ENCODE measurements at places on chromosomes 1 and 21.

- no peak for DNase-seq
These were observed 50.6 kb upstream of the CNTN2 start for GRCh38 chr1:204992201-204992997.

DNA sequence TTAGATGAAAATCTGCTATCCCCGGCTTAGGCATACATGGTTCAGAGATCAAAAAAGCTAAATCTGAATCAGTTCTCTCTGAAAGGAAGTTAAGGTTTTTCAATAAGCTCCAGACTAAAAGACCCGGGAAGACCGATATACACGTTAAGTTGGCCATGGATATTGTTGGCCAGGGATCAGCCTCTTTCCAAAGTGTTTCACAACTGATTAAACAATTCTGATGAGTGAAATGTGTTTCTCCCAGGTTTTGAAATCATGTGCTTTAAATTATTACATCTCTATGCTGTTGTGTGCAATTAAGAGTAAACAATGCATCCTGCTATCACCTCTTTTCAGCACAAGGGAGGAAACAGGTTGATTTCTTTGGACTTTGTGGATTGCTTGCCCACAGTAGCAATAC, 23.7 kb upstream of the GNG12 start:
- DNase-seq = no peak

DNA sequence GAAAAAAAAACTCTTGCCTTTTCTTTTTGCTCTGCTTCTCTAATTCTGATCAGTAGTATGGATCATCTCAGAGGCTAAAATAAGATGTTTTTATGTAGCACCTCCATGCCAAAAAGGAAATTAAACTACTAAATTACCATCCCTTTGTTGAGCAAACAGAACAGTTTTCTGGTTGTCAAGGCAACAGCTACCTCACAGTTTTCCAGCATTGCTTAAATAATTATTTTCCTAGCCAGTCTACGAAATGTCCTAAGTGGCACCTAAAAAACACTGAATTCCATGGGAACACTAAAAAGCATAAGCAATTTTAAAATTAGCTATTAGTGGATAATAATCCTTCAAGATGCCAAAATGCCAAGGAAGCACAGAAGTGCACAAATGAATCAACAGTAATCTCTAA, 61.7 kb downstream of the ARID4B start:
- peak; percentile 33 for DNase-seq

DNA sequence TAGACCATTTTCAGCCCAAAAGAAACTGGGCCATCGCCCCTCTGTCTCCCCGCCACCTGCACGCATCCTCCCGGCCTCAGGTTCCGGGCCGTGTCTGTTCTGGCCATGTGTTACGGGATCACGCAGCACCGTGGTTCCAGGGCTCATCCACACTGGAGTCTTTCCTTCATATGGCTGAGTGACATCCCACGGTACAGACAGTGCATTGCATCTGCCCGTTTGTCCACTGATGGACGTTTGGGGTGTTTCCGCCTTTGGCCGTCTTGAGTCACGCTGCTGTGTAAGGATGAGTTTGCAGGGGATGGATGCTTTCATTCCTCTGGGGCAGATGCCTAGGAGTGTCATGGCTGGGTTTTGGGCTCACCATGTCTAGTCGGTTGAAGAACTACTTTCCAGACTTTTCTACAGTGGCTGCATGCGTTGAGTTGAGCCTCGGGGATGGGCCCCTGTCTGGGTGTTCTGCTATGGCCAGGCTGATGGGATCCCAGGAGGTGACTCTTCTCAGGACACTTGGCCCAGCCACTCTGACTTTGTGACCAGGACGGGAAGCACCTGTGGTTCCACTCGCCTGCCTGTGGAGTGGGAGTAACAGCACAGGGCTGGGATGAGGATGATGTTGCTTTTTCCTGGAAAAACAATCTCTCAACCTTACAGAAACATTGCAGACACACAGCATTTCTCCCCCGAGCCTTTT, 16.8 kb downstream of the RRP1 start:
- no peak for DNase-seq

GRCh38 chr21:34031835-34032370, 41.5 kb upstream of the MRPS6 start:
- DNase-seq = no peak

- no peak for DNase-seq
These were observed 384.6 kb downstream of the RRAGC start for GRCh38 chr1:38474738-38475623.

- no peak for DNase-seq
These were observed 337.0 kb upstream of the NR5A2 start for GRCh38 chr1:199690496-199690895.

DNA sequence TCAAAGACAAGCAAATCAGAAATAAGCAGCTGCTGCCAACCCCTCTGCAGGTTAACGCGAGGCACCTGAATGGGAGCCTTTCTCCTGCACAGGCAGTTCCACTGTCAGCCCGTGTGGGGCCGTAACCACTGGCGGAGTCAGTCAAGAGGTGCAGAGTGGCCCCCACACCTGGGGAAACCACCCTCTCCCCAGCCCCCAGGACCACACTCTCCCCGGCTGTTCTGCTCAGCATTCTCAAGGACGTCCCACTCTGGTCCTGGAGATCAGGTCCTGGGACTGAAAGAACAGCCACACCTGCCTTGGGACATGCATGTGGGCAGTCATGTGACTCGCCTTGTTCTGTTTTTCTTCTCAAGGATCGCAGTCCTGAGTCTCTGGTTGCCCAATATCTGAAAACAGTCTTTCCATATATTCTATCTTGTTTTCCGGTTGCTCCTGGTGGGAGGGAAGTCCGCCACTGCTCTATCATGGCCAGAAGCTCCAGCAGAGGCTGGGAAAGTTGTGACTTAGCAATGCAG, 252.5 kb downstream of the PTPRU start:
- DNase-seq = no peak

DNA sequence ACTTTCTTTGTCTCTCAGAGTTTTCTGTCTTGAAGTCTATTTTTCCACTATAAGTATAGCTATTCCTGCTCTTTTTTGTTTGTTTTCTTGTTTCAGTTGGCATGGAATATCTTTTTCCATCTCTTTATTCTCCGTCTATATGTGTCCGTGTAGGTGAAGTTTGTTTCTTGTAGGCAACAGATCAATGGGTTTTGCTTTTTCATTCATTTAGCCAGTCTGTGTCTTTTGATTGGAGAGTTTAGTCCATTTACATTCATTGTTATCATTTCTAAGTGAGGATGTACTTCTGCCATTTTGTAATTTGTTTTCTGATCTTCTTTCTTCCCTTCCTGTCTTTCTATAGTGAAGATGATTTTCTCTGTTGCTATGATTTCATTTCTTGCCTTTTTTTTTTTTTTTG, 132.5 kb upstream of the GPR52 start:
- DNase-seq = no peak

DNA sequence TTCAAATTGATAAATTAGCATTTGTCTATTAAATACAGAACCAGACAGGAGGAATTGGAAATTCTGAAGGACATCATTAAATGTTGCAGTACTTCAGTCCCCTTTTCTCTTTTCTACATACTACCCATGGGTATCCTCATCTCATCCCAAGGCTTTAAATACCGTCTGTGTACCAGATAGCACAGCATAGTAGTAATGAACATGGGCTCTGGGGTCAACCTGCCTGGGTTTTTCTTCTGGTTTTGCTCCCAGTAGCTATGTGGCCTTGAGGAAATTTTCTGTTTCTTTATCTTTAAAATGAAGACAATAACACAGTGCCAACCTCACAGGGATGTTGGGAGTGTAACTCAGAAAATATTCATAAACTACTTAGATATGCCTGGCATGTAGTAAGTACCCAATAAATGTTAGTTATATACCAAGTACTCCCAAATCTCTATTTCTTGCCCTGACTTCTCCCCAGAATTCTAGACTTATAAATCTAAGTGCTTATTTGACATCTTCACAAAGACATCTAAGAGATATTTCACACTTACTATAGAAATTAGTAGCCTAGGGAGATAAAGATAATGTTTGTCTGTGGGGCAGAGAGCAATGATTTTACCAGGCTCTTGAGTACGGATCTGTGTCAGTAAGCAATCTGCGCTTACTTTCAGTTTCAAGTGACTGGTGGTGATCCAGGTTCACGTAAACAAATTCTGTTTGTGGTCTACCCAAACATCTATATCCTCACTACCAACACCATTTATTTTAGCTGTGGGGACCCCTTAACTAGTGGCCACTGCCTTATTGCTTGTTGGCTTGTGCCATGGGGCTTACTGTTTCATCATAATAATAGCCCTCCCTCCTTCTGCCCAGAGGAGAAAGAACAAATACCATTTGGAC, 37.3 kb downstream of the VANGL2 start:
- peak; percentile 46 for DNase-seq

- no peak for DNase-seq
These were observed 95.1 kb upstream of the OLIG2 start for GRCh38 chr21:32930673-32931072.

GRCh38 chr1:83508485-83509151, 490.3 kb downstream of the TTLL7 start:
- DNase-seq = no peak

GRCh38 chr1:26607186-26607585, 77.6 kb downstream of the RPS6KA1 start:
- no peak for DNase-seq

DNA sequence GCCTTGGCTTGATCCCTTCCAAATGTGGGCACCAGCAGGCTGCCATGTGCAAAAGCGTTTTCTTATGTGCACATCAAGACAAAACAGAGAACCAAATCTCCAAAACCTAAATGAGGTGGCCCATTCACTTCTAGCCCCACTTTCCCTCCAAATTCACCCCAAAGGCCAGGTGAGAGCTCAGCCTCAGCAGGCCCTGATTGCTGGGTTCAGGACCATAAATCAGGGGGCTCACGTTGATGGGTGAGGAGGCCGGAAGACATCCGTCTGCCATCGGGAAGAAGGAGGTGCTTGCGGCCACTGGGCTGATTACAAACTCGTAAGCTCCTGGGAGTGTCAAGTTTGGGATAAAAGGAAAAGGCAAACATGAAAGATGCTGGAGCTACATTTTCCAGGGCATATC, 86.7 kb upstream of the CLDN14 start:
- DNase-seq = no peak

GRCh38 chr21:38363693-38364092, 106.9 kb downstream of the KCNJ15 start:
- no peak for DNase-seq

- peak; percentile 74 for DNase-seq
These were observed 685 bp downstream of the UBAP2L start for GRCh38 chr1:154221278-154222001.

DNA sequence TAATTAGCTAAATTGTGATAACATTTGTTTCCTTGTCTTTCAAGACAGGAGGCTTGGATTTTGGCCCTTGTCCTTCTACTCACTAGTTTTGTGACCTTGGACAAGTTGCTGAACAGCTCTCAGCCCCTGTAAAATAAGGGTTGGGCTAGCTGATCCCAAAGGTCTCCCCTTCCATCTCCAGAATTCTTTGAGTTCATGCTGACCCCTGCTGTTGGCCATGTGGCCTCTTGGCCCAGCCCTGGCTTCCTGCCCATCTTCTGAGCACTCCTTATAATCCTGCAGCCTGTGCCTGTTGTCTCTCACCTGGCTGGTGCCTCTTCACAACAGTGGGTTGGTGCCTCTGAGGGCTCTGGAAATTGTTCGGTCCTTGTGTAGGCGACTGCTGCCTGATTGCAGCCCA, 10.1 kb downstream of the PTGFRN start:
- DNase-seq = peak; percentile 31

DNA sequence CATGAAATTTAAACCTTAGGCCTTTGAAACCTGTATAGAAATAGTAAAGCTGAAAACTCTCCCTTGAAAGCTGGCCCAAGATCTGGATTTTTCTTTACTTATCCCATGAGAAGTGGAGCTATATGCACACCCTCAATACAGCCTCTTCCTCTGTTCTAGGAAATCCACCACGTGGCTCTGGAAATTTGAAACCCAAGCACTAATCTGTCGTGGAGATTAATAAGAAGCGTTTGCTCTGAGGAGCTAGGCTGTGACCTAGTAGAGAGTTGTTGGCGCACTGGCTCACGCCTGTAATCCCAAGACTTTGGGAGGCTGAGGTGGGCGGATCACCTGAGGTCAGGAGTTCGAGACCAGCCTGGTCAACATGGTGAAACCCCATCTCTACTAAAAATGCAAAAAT, 291.3 kb upstream of the PLXNA2 start:
- no peak for DNase-seq

DNA sequence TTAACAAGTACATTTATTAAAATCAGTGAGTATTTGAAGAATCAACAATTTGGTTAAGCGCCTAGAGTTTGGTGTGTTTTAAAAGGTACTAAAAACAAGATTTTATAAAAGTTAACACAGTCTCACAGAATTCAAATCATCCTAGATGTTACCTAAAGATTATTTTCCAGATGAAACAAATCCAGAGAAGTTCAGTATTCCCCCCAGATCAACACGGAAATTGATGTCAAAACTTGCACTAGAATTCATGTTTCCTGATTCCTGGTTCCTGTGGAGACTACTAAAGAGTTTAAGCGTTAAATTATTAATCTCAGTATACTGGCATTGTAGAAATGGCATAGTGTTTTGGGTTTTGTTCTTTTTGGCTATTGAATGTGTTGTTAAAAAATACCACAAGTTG, 1.4 kb downstream of the PTBP2 start:
- no peak for DNase-seq

GRCh38 chr1:233867028-233867427, 37.4 kb upstream of the SLC35F3 start:
- DNase-seq = peak; percentile 21

- no peak for DNase-seq
These were observed 47.7 kb upstream of the RPL11 start for GRCh38 chr1:23643736-23644554.

DNA sequence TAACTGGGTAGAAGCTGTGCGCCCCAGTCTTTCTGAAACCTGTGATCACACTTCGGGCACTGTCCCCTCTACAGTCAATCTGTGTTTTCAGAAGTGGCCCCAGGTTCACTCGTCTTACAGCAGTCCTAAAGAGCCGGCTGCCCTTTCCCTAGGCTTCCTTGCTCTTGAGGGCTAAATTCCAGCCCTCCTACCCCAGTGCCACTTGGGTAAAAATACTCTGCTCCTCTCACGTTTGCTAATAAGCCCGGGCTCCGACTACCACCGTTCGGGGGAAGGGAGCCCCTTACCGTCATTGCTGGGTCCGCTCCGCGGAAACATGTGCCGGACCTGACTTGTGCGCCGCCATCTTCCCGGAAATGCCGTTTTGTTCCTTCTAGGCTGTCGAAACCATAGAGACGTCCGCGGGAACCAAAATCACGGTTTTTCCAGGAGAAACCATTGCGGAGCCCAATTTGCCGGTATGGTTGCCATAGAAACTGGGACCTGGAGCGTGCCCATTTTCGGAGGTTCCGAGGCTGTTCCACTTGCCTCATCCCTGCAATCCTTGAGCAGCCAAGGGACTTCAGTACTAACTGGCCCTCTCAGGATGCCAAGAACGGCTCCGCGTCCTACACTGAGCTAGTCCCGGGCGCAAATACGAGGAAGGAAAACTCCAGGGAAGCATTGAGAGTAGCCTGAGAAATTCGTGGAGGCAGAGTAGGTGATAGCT, at the start of gene GPATCH4:
Gene GPATCH4, minus strand, starts transcription at position 358 of the 709 bp plus-strand sequence.
- peak; percentile 94 for DNase-seq

Data from DMS53 (cell line).